Germinal center (tissue), 1 donor: ENCODE measurements at places on chromosomes 16 and 17.

GRCh38 chr17:7014995-7015958 is 2.9 kb downstream of the RNASEK start:
- peak; percentile 32 for DNase-seq

- peak; percentile 76 for DNase-seq
Observed at GRCh38 chr17:77429969-77430752, 289.4 kb downstream of the SEC14L1 start.

GRCh38 chr16:379183-379960 is 2.4 kb downstream of the PGAP6 start:
- DNase-seq = no peak

- no peak for DNase-seq
Observed at GRCh38 chr17:73536700-73537605, 107.3 kb downstream of the SDK2 start.
